ENCODE measurements at places on chromosomes 2 and 18. TPM values are rescaled to one million over a fixed set of nuclear protein-coding genes. Genes with fewer than 3 reads are reported as not detected.

Gene KIAA2012
- under 0.01 TPM for total RNA-seq

Gene G6PC2
- not detected for total RNA-seq

Gene MAPK4
- total RNA-seq: under 0.01 TPM

Gene CHRNA1
- total RNA-seq: 0.32 TPM

Measured in fibroblast of villous mesenchyme (primary cell).